ENCODE measurements at places on chromosomes 12 and 14.

- peak; percentile 93 for DNase-seq
Observed at GRCh38 chr14:67816326-67817002, at the start of gene ZFYVE26. Gene ZFYVE26, minus strand, starts transcription at chr14:67816590. Its CDS starts 627 bp downstream, at chr14:67815963.

DNA sequence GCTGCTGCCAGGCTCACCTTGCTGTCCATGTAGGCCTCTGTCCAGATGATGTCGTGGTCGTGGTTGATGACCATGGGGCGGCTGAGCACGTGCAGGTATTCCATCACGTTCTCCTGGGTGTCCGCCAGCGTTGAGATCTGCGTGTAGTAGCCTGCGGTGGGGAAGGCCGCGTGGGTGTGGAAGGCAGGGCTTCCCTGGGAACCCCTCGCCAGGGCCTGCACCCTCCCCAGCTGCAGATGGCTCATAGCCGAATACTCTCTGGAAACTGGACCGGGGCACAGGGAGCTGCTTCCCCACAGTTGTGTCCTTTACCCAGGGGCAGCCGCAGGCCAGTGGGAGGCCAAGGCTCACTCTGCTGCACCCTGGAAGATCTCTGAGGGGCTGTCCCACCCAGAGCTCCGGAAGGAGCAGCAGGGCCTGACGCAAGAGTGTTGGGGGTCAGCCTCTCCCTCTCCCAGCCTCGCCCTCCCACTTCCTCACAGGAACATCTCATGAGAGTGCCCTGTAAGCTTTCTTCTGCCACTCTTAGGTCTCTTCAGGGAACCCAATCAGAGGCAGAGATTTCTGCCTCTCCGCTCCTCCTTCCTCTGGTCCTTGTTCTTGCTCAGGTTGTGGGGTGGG is 35.5 kb downstream of the CACNA2D4 start:
- DNase-seq: no peak

DNA sequence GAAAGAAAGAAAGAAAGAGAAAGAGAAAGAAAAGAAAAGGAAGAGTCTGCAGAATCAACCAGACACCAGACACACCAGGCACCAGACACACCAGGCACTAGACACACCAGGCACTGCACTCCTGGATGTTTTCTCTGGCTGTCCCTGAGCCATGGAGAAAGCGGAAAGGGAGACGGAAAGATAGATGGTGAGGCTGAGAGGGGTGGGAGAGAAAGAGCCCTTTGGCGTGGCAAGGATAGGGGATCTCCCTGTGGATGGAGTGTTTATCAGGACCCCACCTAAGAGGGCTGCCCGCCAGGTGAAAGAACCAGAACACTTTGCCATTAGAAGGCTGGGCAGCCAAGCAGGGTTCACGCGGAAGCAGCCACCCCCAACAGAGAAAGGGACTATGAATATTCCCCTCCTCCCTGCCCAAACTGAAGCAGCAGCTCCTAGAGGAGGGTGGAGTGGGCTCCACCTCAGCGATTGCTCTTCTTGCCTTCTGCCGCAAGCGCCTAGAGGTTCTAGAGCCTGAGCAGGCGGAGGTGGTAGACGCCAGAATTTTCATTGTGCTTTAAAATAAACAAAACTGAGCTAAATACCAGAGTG is 13.4 kb downstream of the ST8SIA1 start:
- DNase-seq: no peak

DNA sequence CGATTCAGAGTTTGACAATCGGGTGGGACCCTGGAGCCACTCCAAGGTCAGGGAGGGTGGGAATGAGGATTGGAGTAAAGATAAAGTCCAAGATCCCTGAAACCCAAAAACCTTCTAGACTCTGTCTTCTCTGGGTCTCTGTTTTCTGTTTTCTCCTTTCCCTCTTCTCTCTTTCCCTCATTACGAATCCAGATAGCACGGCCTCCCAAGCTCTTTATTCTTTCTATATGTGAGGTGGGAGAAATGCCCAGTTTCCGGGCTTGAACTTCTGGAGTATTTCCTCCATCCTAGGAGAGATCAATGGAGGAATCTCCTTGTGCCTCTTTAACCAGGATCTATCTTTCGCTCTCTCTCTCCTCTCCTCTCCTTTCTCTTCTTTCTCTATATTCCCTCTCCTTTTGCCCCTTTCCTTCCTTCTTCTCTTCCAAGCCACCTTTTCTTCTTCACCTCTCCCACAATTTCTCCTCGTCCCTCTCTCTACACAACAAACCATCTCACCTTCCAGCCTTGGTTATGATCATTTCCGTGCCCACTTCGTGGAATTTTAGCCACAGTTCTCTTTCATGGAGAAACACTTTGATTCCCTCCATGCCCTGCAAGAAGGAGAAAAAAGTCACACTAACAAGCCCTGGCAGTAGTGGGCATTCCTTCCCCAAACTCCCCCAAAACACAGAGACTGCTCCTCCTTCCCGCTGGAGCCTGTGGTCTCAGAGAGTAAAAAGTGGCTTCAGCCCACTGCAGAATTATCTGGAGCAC is 4.4 kb downstream of the TBX5 start:
- no peak for DNase-seq

GRCh38 chr12:6391013-6391412 is 7.1 kb downstream of the LTBR start:
- DNase-seq: no peak

- no peak for DNase-seq
Observed at GRCh38 chr14:61866932-61867920, 105.0 kb downstream of the SNAPC1 start.

DNA sequence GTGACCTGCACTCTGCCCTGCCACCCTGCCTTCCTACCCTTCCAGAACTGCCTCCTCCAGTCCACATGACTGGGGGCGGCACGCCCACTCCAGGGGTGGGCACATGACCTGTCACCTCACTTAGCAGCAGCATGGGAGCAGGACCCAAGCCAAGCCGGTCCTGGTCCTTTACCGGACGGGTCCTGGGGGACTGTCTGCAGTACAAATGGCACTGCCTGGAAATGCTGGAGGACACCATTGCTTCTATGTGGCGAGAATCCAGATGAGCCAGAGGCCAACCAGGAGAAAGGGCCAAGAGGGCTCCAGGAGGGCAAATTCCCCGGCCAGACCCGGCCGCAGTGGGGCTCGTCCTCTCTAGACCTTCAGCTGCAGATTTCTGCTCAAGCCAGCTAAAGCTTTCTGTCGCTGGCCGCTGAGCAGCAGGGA is 33.1 kb downstream of the ITPK1 start:
- no peak for DNase-seq

DNA sequence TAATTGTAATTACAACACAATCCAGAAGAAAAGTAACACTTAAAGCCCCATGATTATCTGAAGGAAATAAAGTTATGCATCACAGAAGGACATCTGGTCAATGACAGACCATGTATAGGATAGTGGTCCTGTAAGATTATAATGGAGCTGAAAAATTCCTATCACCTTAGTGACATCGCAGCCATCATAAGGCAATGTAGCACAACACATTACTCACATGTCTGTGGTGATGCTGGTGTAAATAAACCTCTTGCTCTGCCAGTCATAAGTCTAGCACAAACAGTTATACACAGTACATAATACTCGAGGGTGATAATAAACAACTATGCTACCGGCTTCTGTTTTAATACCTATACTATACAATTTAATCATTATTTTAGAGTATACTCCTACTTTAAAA is 11.2 kb downstream of the ATG2B start:
- DNase-seq: no peak

- DNase-seq: no peak
Observed at GRCh38 chr12:132356691-132357622, 27.6 kb upstream of the GALNT9 start.

DNA sequence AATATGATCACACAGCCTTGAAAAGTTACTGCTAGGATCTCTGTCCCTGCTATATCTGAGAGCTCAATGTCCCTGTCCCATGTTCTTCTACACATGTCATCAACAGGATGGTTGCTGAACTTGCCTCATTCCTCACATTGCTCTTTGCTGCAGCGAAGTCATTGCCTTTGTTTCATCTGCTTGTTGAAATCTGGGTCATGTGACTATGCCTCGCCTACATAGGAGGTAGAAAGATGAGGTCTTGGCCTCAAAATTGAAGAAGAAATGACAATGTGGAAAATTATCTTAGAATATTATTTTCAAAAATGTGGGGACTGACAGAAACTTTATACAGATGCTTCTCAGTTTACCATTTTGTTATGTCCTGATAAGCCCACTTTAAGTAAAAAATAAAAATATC is 494.2 kb downstream of the SOX5 start:
- no peak for DNase-seq

- DNase-seq: no peak
Observed at GRCh38 chr14:50932592-50933495, 11.4 kb downstream of the PYGL start.

GRCh38 chr12:62846491-62846890 is 88.5 kb downstream of the PPM1H start:
- DNase-seq: no peak

- DNase-seq: no peak
Observed at GRCh38 chr12:110862329-110862728, 15.5 kb downstream of the CCDC63 start.

- DNase-seq: no peak
Observed at GRCh38 chr14:104555430-104556255, 23.9 kb upstream of the C14orf180 start.

DNA sequence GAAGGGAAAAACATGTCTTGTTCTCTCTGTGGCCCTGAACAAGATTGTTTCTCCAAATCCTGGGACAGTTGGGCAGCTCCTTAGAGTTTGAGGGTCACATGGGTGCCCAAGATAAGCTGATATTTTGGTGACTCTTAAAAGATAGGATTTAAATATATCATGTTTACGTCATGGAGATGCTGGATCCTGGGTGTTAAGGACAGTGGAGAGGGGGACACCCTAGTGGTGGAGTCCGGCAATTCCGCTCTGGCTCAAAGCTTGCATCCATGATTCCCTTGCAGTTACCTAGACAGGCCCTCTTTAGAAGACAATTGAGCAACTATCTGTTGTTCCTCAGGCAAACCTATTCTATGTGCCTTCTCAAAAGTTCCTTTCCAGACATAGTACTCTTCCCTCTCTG is 101.8 kb downstream of the CMKLR1 start:
- DNase-seq: no peak

DNA sequence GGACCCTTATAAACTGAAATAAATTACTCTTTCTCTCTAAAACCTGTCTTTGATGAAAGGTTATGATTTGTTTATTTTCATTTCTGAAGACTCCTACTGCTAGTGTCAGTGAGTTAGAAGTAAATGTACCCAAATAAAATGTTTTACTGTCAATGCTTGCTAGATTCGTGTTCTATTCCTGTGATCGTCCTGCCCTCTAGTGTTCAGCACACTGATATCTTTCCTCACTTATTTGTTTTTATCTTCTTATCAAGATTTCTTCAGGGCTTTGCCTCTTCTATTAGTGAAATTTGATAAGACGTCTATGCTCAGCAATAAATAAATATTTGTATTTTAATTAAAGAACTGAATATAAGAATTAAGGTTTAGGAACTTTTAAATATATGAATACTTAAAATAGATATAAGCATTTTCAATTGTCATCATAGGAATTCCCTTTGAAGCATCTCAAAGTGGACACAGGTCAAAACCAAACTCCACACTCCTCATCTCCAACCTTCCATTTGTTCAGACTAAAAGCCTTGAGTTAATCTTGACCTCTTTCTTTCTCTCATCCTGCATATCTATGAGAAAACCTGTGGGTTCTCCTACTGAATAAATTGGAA is 75.8 kb downstream of the C12orf50 start:
- no peak for DNase-seq

DNA sequence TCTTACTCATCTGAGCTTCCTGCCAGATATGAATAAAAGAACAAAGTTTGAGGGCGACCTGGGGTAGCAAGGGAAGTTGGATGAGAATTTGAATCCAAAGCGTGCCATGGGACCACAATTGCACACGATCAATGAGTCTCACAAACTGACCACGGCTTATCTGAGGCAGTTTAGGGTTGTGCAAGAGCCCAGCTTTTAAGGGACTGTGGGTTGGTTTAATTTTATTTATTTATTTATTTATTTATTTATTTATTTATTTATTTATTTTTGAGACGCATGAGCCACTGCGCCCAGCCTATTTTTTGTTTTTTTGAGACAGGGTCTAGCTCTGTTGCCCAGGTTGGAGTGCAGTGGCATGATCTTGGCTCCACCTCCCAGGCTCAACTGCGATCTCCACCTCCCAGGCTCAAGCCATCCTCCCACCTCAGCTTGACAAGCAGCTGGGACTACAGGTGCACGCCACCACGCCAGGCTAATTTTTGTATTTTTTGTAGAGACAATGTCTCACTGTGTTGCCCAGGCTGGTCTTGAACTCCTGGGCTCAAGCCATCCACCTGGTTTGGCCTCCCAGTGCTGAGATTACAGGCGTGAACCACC is 1.1 kb downstream of the AMDHD1 start:
- DNase-seq: no peak

- DNase-seq: no peak
Observed at GRCh38 chr12:113962733-113963132, 3.4 kb downstream of the RBM19 start.

- no peak for DNase-seq
Observed at GRCh38 chr12:51683763-51684357, 92.8 kb downstream of the SCN8A start.

DNA sequence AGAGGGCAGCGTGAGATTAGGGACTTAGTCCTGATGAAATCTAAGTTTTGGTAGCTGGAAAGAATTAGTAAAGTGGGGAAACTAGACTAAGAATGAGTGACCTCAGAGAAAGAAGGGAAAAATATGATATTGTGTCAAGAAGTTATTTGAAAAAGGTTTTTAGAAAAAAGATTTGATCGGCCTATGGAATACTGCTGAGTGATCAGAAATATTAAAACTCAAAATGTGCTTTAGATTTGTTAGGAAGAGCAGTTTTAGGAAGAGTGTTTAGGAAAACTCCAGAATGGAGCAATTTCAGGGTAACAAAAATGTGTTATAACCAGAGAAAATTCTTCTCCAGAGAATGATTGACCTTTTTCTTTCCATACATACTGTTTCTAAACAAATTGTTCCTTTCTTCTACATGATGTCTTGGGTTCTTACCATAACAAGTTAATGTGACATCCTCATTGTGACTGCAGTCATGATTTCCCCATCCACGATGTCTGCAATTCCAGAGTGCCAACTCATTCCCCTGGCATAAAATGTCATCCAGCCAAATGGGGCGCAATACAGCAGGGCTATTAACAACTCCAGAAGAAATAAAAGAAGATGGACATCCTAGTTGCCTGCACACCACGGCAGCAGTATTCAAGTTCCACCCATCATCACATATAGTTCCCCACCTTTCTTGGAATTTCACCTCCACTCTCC is 11.8 kb downstream of the CD163L1 start:
- no peak for DNase-seq
